Activated T-helper 1 cell treated with Interleukin-2 at 50 U/mL for 16 hours (primary cell): ENCODE measurements at places on chromosomes 4 and X.

- no peak for DNase-seq
These were observed 129.8 kb downstream of the UGT8 start for GRCh38 chr4:114728426-114728825.

DNA sequence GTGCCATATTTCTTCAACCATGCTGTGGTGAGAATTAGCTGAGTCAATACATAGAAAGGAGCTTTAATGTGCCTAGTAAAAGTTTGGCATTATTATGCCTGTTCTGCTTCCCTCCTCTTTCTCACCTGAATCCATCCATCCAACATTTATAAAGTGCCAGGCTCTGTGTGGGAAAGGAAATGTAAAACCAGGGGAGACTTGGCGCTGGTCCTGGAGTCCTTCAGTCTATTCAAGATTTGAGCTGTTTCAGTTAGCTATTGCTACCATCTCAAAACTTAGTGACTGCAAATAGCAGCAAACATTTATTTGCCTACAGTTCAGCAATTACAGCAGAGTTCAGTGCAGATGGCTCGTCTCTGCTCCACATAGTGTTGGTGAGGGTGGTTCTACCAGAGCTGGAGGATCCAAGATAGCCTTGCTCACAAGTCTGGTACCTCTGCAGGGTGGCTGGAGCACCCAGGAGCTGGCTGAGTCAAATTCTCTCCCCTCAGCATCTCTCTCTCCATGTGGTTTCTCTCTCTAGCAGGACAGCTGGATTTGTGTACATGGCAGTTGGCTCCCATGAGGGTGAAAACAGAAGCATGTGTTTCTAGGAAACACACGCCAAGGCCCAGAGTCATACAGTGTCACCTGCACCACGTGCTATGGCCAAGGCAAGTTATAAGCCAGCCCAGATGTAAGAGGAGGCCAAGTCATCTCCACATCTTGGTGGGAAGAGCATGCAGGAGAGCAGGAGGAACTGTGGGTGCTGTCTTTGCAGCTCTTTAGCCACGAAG, 77.3 kb downstream of the FHDC1 start:
- DNase-seq = no peak

DNA sequence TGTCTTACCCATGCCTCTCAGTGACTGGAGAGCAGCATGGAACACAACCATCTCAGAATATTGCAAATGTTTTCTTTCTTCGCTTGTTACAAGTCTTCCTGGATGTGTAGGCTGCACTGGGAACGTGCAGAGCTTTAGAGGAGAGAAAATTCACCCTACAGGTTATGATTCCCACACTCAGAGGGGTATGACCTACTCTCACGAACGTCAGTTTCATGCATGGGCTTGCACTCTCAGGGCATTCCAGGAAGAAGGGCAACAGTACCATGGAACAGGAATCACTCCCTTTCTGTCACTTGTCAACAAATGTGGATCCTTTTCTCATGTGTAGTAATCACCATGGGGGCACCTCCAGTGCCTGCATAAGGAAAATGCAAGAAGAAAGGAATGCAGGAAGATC, 75.8 kb downstream of the NBDY start:
- no peak for DNase-seq

GRCh38 chr4:33052241-33052640, 2332.1 kb downstream of the PCDH7 start:
- DNase-seq = no peak

- no peak for DNase-seq
These were observed 19.3 kb downstream of the CCDC158 start for GRCh38 chr4:76401654-76402053.

DNA sequence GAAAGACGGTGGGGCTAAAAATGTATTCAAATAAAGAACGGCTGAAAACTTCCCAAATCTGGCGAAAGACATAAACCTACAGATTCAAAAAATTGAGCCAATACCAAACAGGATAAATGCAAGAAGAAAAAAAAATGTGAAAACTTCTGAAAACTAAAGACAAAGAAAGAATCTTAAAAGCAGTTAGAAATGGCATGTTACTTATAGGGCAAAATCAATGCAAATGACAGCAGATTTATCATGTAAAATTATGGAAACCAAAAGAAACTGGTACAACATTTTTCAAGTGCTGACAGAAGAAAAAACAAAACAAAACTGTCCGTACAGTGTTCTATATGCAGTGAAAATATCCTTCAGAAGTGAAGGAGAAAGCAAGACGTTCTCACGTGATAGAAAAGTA, 239.0 kb downstream of the PDGFC start:
- DNase-seq = no peak

- no peak for DNase-seq
These were observed 35.6 kb downstream of the BCLAF3 start for GRCh38 chrX:19955306-19955705.

- no peak for DNase-seq
These were observed 523.2 kb upstream of the IGFBP7 start for GRCh38 chr4:57633212-57633859.

- no peak for DNase-seq
These were observed 12.4 kb upstream of the LONRF3 start for GRCh38 chrX:118961866-118962560.

DNA sequence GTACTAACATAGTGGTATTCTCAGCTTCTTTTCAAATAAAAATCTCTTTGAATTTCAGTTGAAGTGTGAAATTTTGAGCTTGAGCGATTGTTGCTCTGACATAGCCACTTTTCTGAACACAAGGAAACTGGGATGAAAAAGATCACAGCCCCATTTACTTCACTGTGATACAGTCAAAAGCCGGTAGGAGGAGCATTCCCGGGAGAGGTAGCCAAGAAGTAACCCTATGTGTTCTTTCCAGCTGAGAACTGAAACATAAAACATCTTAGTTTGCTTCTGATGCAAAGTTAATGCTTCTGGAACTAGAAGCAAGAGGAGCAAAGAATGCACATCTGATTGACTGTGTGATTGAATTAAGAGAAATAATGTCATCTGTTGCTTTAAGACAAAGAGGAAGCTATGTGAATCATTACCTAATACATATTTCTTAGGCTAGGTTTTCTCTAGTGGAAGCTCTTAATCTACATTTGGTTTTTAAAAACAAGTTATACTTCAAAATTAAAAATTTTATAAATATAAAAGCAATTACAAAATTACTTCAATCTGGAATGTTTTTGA, 88.3 kb upstream of the UNC5C start:
- DNase-seq = no peak

GRCh38 chr4:93751411-93751810, 77.1 kb upstream of the ATOH1 start:
- no peak for DNase-seq

DNA sequence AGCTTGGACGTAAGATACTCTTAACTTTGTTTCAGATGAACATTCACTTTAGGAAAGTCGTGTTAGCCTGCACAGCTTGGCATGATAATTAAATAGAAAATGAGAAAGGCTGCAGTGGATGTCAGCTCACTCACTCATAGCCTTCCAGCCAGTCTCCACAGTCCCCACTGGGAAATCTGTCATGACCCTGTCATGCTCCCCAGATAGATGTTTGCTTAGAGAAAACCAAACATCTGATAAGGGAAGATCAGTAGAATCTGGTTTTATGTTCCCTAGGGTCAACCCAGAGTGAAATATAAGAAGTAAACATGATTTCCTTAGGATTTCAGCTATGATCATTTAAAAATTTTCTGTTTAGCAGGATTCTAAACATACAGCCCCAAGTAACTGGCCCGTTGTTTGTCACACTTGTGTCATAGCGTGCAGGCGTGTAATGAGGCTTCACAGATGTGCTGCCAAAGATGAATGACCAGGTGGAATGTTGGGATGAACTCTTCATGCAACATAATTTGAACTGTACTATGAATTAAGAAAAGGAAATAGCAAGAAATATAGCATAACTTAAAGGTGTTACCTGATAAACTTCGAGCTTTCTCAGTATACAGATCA, 180.1 kb downstream of the BANK1 start:
- no peak for DNase-seq
